NAMALWA (cell line): ENCODE measurements at places on chromosomes 2 and 18.
A peak's percentile ranks its signal among the peaks of the same experiment; 100 is the strongest.

- no peak for DNase-seq
Measured at GRCh38 chr2:3214806-3215404, 162.7 kb downstream of the EIPR1 start.

GRCh38 chr2:186543561-186544131 lies 46.2 kb upstream of the ITGAV start:
- DNase-seq, result no peak

DNA sequence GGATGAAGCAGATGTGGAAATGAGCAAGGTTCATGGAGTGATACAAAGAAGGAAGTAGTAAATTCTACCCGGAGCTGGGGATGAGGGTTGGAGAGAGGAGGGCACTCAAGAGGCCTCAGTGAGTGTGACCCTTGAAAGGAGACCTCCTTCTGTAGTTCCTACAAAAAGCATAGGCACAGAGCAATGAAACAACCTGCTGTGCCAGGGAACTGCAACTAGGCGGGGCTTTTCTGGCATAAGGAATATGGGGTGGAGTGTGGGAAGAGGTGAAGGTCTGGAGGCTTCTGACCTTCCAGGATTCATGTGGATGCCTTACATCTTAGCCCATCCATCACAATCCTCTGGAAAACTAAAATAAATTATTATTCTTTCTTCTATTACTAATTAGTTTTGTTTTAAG lies 25.5 kb upstream of the PGAP1 start:
- no peak for DNase-seq

- DNase-seq, result no peak
Measured at GRCh38 chr2:179348906-179349305, 84.3 kb upstream of the SESTD1 start.

DNA sequence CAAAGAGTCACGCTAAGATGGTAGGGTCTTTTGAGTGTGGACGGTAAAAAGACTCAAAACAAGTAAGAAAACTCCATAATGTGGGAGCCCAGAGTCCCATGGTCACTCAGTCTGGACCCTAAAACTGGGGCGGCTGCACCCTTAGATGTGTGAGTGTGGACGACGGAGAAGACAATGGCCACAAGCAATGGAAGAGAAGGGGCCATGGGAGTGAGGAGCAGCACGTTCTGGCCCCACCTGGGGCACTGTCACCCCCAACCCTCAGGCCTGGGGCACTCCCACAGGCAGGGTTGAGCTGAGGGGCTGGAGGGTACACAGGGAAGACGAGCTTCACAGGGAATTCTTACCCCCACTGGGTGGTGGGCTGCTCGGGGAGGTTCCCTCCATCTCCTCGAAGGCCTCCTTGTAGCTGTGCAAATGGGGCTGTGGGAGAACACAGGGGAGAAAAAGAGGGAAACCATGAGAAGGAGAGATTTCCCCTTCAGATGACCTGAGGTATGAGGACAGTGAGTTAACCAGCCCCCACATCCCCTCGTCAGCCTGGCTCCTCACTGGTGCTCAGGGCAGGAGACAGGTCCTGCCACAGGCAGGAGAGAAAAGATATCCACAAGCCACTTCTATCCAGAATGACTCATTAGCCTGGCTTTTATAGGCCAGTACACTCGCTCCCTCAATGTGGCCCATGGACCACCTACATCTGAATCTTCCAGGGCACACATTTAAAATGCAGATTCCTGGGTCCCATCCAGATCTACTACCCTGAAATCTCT lies 167.9 kb downstream of the TNS1 start:
- DNase-seq, result no peak

DNA sequence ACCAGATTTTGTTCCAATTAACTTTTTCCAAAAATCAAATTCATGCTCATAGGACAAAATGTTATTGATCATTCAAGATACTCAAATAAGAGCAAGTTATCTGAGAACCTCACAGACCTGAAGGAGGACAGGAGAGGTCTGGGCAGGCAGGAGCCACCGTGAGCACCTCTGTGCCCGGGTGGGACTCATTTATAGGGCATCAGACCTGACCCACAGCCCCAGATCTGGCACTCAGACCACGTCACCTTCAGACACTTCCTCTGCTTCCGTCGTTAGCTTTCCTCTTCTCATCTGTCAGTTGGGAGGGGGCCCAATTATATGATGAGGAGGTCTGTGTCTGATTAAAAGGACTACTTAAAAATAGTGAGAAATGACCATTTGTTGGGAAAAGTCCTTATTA lies 169.4 kb downstream of the EIPR1 start:
- DNase-seq, result no peak

DNA sequence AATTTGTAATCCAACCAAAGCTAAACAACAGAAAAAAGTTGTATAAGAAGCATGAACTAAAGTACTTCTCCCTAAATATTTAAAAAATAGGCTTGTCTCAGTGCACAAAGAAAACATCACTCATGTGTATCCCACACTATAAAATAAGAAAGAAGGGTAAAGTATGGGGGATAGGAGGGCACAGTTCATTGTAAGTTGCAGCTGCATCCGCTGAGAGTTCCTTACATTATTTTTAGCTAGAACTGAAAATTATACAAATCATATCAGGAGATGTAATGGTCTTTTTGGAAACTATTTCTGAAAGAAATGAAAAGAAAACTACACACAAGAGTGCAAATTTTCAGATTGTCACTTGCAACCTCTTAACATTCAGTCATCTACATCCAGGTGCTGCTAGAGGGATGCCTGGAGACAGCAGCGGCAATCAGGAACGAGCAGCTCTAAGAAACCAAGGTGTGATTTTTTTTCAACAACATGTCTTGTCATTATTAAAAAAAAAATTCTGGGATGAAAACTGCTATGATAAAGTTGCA lies 273.6 kb downstream of the ASXL3 start:
- peak; percentile 55 for DNase-seq

GRCh38 chr2:216761133-216761532 lies 65.8 kb upstream of the IGFBP5 start:
- no peak for DNase-seq

DNA sequence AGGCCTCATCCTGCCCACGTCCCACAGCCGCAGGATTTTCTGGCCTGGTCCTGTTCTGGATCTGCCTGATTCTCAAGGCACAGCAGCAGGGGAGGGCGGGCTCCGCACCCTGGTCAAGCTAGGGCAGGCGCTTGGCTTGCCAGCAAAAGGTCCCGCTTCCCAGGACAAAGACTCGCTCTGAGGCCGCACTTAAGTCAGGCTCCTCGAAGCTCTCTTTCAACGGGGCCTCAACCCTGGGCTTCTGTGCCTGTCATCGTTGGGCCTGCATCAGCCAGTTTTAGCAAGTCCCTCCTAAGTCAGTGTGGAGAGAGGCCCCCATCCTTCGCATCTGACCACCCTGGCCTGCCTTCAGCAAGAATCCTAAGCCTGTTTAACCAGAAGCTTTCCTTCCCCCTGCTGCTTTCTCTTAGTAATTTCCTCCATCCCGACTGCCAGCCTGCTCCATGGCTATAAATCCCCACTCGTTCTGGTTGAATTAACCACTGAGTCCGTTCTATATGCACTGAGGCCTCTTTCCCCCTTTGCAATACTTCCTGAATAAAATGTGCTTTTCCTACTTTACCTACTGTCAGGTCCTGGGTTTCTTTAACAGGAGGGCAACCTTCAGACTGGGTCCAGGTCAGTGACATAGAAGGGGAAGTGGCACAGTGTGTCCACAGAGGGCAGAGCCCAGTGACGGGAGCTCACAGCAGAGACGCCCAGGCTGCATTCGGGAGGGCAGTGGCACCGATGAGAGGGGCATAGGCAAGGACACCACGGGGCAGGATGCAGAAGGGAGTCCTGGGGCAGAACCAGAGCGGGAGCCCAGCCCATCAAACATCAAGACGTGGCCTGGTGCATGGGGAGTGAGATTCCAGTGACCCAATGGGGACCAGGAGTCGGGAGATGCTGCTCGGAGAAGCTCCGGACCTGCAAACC lies 62.7 kb downstream of the SP110 start:
- DNase-seq, result no peak

DNA sequence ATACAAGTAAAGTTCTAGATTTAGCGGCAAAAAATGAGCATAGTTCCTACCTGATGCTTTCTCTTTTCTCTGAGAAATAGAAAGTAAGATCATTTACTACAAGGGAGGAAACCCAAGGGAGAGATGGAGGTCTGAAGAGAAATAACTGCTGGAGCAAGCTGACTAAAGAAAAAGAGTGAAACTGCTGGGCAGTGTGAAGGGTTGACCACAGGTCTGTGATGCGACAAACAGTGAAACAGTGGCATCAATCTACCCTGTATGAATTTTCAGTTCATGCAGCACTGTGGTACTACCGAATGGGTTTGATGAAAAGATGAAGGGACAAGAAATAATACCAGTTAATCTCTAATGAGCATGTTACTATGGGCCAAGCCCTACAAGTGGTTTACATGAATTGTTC lies 52.2 kb downstream of the CUL3 start:
- DNase-seq, result no peak
